ENCODE measurements at places on chromosomes 2 and 18. TPM values are rescaled to one million over a fixed set of nuclear protein-coding genes. Genes with fewer than 3 reads are reported as not detected.

- no peaks in the 10 kb centered on the region for H3K4me1 ChIP-seq
- H3K36me3 ChIP-seq: no peaks in the 10 kb centered on the region
- H3K4me3 ChIP-seq: no peak overlapping the region
- no peaks in the 10 kb centered on the region for H3K27me3 ChIP-seq
- no peak overlapping the region for H3K27ac ChIP-seq
Observed at GRCh38 chr2:129396980-129397599, 582.4 kb upstream of the RAB6C start.

PTPRM gene
- 6.3 TPM for total RNA-seq

DYNAP gene
- not detected for total RNA-seq

TFPI gene
- 0.19 TPM for total RNA-seq

DNA sequence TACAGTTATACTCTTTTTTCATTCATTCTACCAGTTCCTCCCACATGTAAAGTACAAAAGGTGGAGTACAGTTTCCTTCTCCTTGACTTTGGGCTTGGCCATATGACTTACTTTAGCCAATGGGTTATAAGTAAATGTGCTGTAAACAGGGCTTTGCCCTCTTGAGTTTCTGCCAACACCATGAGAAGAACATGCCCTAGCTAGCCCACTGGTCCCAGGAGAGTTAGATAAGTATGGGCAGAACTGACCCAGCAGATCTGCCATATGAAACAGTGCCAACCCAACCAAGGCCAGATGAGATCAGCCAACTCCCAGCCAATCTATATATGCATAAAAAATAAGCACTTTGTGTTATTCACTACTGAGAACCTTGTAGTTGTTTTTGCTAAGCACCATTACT lies 25.5 kb downstream of the ZC3H8 start:
- H3K4me1 ChIP-seq: no peaks in the 10 kb centered on the region
- no peak for DNase-seq

DNA sequence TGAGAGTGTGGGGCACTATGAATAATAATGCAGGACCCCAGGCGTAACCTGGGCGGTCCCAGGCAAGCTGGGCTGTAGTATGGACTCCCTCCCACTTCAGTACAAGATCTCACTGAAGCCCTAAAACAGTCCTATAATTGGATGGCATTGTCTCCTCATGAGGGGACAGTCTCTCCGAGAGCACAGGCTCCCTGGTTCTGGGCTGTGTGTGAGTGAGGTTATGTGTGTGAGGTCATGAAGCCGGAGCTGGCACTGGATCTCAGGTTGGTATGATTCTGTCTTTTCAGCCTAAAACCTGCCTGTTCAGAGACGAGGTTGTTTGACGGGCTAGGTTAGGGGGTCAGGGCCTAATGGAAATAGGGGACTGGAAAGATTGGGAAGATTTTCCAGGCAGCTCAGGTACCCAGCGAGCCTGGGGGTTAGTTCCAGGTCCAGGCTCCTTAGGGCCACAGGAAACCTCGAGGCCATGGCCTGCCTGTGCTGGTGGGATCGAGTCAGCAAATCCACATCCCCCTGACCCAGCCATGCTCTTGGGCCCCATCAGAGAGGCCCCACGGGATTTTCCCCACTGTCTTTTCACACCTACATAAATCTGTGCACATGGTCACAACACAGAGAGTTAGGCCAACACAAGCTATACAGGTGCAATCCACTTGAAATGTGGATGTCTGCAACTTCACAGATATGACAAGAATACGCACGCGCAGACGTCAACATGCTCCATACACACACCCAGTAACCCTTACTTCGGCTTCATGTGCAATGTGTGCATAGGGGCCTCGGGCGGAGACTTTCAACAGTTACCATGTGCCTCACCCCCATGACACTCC lies 94.8 kb downstream of the INHBB start:
- H3K4me3 ChIP-seq: no peak overlapping the region
- DNase-seq: no peak
- peaks cover 52% of the 10 kb centered on the region for H3K27me3 ChIP-seq

- no peak for DNase-seq
- H3K36me3 ChIP-seq: peaks cover 9% of the 10 kb centered on the region
- peak overlapping the region; percentile 31 for H3K27ac ChIP-seq
- no peaks in the 10 kb centered on the region for H3K27me3 ChIP-seq
- peaks cover 44% of the 10 kb centered on the region for H3K4me1 ChIP-seq
Observed at GRCh38 chr2:15298770-15299169, 262.4 kb downstream of the NBAS start.

- no peaks in the 10 kb centered on the region for H3K27me3 ChIP-seq
- no peaks in the 10 kb centered on the region for H3K36me3 ChIP-seq
- no peak overlapping the region for H3K27ac ChIP-seq
Observed at GRCh38 chr2:52312486-52312885, 1280.6 kb upstream of the NRXN1 start.

GRCh38 chr2:195636890-195637289 lies 20.1 kb upstream of the SLC39A10 start:
- H3K36me3 ChIP-seq: no peaks in the 10 kb centered on the region
- H3K4me3 ChIP-seq: no peak overlapping the region
- H3K4me1 ChIP-seq: peaks cover 9% of the 10 kb centered on the region
- H3K27ac ChIP-seq: no peak overlapping the region
- DNase-seq: no peak

- H3K4me3 ChIP-seq: peak overlapping the region; percentile 95
- no peaks in the 10 kb centered on the region for H3K27me3 ChIP-seq
- H3K4me1 ChIP-seq: peaks cover 48% of the 10 kb centered on the region
- H3K27ac ChIP-seq: peak overlapping the region; percentile 95
Observed at GRCh38 chr2:42102591-42103450, 55.0 kb downstream of the PKDCC start.

RAMP1 gene
- 1.00 TPM for total RNA-seq

CHRNA1 gene
- not detected for total RNA-seq

- no peak for DNase-seq
- H3K27ac ChIP-seq: no peak overlapping the region
- H3K36me3 ChIP-seq: no peaks in the 10 kb centered on the region
- H3K27me3 ChIP-seq: no peaks in the 10 kb centered on the region
Observed at GRCh38 chr2:72985891-72986683, 68.8 kb downstream of the EMX1 start.

DNA sequence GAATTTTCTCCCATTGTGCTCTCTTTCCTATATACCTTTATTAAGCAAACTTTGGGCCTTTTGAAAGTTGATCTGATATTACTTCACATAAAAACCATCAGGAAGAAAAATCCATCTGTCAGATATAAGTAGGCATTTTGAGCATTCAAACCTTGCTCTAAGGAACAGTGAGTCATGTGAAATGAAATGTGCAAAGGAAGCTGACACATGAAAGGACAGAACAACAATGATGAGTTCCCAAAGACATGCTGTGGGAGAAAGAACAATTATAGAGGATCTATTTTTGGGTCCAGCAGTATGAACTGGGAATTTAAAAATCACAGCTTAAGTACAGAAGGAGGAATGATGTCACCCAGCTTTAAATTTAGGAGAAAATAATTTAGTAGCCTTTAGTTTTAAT lies 18.1 kb downstream of the CALCRL start:
- H3K36me3 ChIP-seq: no peaks in the 10 kb centered on the region
- no peak for DNase-seq
- H3K4me1 ChIP-seq: no peaks in the 10 kb centered on the region
- H3K27me3 ChIP-seq: no peaks in the 10 kb centered on the region
- H3K4me3 ChIP-seq: no peak overlapping the region

TUBA3E gene
- not detected for total RNA-seq

DNA sequence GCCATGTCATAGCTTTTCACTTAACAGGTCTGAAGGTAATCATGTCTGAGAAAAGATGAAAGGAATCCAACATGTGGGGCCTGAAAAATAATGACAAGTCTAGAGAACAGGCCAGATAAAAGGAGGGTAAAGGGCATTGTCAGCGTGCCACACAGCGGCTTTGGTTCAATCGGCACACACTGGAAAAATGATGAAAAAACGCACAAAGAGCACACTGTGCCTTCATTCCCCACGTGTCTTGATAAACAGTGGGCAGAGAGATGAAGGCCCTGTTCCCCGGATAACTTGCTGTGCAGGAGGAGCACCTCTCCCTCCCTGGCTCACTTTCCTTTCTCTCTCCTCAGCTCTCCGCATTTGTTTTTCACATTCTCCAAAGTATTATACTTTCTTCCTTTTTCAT lies 766.3 kb downstream of the TDRD15 start:
- H3K27ac ChIP-seq: no peak overlapping the region
- no peak overlapping the region for H3K4me3 ChIP-seq
- H3K36me3 ChIP-seq: no peaks in the 10 kb centered on the region
- DNase-seq: no peak
- no peaks in the 10 kb centered on the region for H3K27me3 ChIP-seq

- peaks cover 10% of the 10 kb centered on the region for H3K36me3 ChIP-seq
- DNase-seq: no peak
- peaks cover 45% of the 10 kb centered on the region for H3K4me1 ChIP-seq
- H3K27me3 ChIP-seq: peaks cover 81% of the 10 kb centered on the region
- H3K4me3 ChIP-seq: peak overlapping the region; percentile 84
- H3K27ac ChIP-seq: peak overlapping the region; percentile 47
Observed at GRCh38 chr18:57437402-57437765, 2.2 kb downstream of the ONECUT2 start.

GRCh38 chr2:198100346-198100745 lies 296.0 kb downstream of the PLCL1 start:
- no peaks in the 10 kb centered on the region for H3K27me3 ChIP-seq
- no peak for DNase-seq
- H3K27ac ChIP-seq: peak overlapping the region; percentile 24

- DNase-seq: no peak
- peaks cover 18% of the 10 kb centered on the region for H3K4me1 ChIP-seq
- H3K27me3 ChIP-seq: no peaks in the 10 kb centered on the region
- no peak overlapping the region for H3K4me3 ChIP-seq
- no peaks in the 10 kb centered on the region for H3K36me3 ChIP-seq
Observed at GRCh38 chr2:99507937-99508818, 18.4 kb upstream of the REV1 start.

FZD7 gene
- 1.4 TPM for total RNA-seq

- no peak overlapping the region for H3K27ac ChIP-seq
- no peak overlapping the region for H3K4me3 ChIP-seq
- no peak for DNase-seq
Observed at GRCh38 chr2:33467413-33467812, 9.0 kb upstream of the RASGRP3 start.

EVA1A gene
- 0.56 TPM for total RNA-seq

- peaks cover 21% of the 10 kb centered on the region for H3K4me1 ChIP-seq
- peak overlapping the region; percentile 4 for H3K27ac ChIP-seq
- H3K27me3 ChIP-seq: no peaks in the 10 kb centered on the region
- H3K4me3 ChIP-seq: peak overlapping the region; percentile 83
Observed at GRCh38 chr18:55477499-55477859, 110.5 kb downstream of the TCF4 start.

GRCh38 chr2:212107014-212107413 lies 431.6 kb downstream of the ERBB4 start:
- no peaks in the 10 kb centered on the region for H3K27me3 ChIP-seq
- H3K36me3 ChIP-seq: peaks cover 2% of the 10 kb centered on the region
- no peak overlapping the region for H3K4me3 ChIP-seq
- H3K4me1 ChIP-seq: no peaks in the 10 kb centered on the region
- no peak for DNase-seq

DNA sequence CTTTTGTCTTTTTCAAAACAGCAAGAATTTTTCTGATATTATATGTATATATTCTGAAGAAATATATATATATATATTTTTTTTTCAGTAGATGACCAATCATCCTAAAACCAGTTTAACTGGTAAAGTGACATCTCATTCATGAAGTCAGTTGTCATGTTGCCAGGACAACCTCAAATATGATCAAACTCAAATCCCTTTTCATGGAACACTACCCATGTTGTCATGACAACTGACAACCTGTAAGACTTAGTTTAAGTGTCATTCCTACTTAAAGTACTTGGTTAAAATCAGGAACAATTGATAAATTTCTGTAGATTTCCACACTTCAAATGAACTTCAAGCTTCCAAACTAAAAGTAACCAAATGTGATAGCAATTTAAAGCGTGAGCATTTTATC lies 101.8 kb upstream of the ERBB4 start:
- no peak overlapping the region for H3K4me3 ChIP-seq
- no peaks in the 10 kb centered on the region for H3K36me3 ChIP-seq
- H3K4me1 ChIP-seq: no peaks in the 10 kb centered on the region
- no peaks in the 10 kb centered on the region for H3K27me3 ChIP-seq
- no peak overlapping the region for H3K27ac ChIP-seq
- no peak for DNase-seq

DNA sequence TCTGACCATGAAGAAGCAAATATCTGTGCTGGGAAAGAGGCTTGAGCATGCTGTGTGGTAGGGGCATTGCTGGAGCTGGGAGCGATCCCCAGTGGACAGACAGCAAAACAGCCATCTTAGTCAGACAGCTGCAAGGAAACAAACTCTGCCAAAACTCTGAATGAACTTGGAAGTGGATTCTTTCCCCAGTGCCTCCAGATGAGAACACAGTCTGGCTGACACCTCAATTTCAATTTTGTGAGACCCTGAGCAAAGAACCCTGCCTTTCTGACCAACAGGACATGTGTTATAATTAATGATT lies 23.2 kb upstream of the FAP start:
- H3K36me3 ChIP-seq: no peaks in the 10 kb centered on the region
- H3K4me3 ChIP-seq: no peak overlapping the region
- no peak overlapping the region for H3K27ac ChIP-seq
- H3K4me1 ChIP-seq: peaks cover 6% of the 10 kb centered on the region

DNA sequence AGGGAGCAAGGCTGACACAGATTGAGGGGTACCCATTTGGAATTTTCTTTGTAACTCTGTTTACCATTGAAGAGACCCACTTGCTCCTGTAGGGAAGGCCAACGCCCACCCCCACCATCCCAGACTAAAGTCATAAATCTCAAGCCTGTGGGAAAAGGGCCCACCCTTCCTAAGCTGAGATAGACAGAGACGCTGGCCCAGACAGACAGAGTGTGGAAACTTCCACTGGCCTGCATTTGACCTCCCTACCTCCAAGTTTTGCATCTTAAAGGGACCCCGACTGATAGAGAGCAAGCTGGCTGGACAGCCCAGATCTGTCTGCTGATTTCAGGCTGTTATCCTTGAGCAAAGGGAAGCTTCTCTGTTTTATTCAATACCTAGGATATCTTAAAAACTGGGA lies 48.2 kb upstream of the SLC14A2 start:
- H3K4me1 ChIP-seq: no peaks in the 10 kb centered on the region
- H3K36me3 ChIP-seq: no peaks in the 10 kb centered on the region
- no peaks in the 10 kb centered on the region for H3K27me3 ChIP-seq
- H3K27ac ChIP-seq: no peak overlapping the region
- no peak for DNase-seq

GDF7 gene
- not detected for total RNA-seq

DNA sequence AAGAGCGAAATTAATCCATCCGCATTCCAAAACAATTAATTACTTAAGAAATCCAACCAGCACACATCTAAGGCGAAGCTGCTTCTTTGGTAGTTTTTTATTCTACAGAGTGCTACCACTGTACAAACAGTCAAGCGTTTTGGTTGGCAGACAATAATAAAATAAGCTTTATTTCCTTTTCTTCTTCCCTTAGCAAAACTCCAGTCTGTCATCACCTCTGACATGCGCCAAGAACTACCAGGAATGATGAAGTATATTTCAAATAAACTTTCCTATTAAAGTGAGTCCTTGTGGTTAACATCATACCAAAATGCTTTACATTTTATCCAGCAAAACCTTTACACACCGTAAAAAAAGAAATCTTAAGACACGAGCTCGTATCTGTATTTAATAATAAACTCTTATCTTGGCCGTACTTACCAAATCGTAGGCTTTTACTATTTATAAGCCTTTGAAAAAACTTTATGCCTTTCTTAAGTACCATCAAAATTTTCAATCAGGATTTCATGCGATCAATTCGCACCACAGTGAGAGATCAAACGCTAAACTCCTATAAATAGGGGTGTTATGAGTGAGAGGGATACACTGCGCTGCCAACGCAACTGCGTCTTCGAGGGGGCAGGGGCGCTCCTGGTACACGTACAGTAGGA lies 1.3 kb downstream of the ATL2 start:
- no peak for DNase-seq
- no peaks in the 10 kb centered on the region for H3K27me3 ChIP-seq
- peak overlapping the region; percentile 86 for H3K4me3 ChIP-seq
- H3K27ac ChIP-seq: peak overlapping the region; percentile 91

Measured in activated T-cell treated with anti-CD3 and anti-CD28 coated beads, Interleukin-2, amount 50 U/mL, for 72 hours (primary cell).